Uterine smooth muscle cell (primary cell): ENCODE measurements at places on chromosomes 1 and 21. TPM values are rescaled to one million over a fixed set of nuclear protein-coding genes. Genes with fewer than 3 reads are reported as not detected.

Gene ATAD3C
- total RNA-seq = 0.50 TPM in 1 of 2 replicates, not detected in the other

Gene ITLN2
- not detected in 2 replicates for total RNA-seq

Gene SLC41A1
- total RNA-seq = 12.5 and 25.6 TPM in 2 replicates

Gene ABCG1
- total RNA-seq = 0.44 and 0.50 TPM in 2 replicates

Gene COL8A2
- total RNA-seq = 5.0 and 12.5 TPM in 2 replicates

Gene LCE2A
- 0.25 and 2.2 TPM in 2 replicates for total RNA-seq

Gene KIF21B
- total RNA-seq = 0.37 and 0.44 TPM in 2 replicates

Gene TRIM67
- total RNA-seq = not detected in 2 replicates

Gene PPM1J
- total RNA-seq = 1.1 and 1.8 TPM in 2 replicates

Gene ZBTB18
- total RNA-seq = 14.4 and 14.5 TPM in 2 replicates

Gene DHRS3
- total RNA-seq = 94.1 and 147 TPM in 2 replicates

Gene SLAMF1
- not detected in 2 replicates for total RNA-seq

Gene NDUFV3
- total RNA-seq = 27.1 and 56.4 TPM in 2 replicates

Gene TCP10L
- under 0.01 and 0.11 TPM in 2 replicates for total RNA-seq

Gene IL12RB2
- not detected in 2 replicates for total RNA-seq

Gene TTC22
- not detected in 2 replicates for total RNA-seq

Gene LCE1C
- not detected in 2 replicates for total RNA-seq

Gene NHLH1
- not detected in 2 replicates for total RNA-seq

Gene CFHR1
- total RNA-seq = 0.11 and 0.25 TPM in 2 replicates

Gene ARHGEF19
- 3.8 and 7.7 TPM in 2 replicates for total RNA-seq

Gene SLC37A1
- total RNA-seq = 1.9 and 2.7 TPM in 2 replicates

Gene WNT4
- total RNA-seq = 0.11 and 0.50 TPM in 2 replicates

Gene CELA2B
- total RNA-seq = not detected in 2 replicates

Gene ZSCAN20
- 13.2 and 14.2 TPM in 2 replicates for total RNA-seq

Gene LCE6A
- total RNA-seq = not detected in 2 replicates

Gene TAL1
- 0.11 TPM in 1 of 2 replicates, not detected in the other for total RNA-seq

Gene ODF2L
- 27.2 and 31.0 TPM in 2 replicates for total RNA-seq

Gene CYYR1
- total RNA-seq = 0.11 and 0.12 TPM in 2 replicates

Gene CFAP45
- 0.62 and 1.1 TPM in 2 replicates for total RNA-seq

Gene LCE1F
- 0.62 TPM in 1 of 2 replicates, not detected in the other for total RNA-seq

Gene KIAA0040
- total RNA-seq = 0.44 and 0.62 TPM in 2 replicates

Gene LRIF1
- 14.8 and 16.4 TPM in 2 replicates for total RNA-seq

Gene FMO5
- total RNA-seq = 0.75 and 0.77 TPM in 2 replicates

Gene CBS
- total RNA-seq = 33.1 and 138 TPM in 2 replicates

Gene TIE1
- total RNA-seq = 67.9 and 127 TPM in 2 replicates

Gene MRPL55
- 64.3 and 76.0 TPM in 2 replicates for total RNA-seq
